ENCODE measurements at places on chromosomes 16 and 17.

DNA sequence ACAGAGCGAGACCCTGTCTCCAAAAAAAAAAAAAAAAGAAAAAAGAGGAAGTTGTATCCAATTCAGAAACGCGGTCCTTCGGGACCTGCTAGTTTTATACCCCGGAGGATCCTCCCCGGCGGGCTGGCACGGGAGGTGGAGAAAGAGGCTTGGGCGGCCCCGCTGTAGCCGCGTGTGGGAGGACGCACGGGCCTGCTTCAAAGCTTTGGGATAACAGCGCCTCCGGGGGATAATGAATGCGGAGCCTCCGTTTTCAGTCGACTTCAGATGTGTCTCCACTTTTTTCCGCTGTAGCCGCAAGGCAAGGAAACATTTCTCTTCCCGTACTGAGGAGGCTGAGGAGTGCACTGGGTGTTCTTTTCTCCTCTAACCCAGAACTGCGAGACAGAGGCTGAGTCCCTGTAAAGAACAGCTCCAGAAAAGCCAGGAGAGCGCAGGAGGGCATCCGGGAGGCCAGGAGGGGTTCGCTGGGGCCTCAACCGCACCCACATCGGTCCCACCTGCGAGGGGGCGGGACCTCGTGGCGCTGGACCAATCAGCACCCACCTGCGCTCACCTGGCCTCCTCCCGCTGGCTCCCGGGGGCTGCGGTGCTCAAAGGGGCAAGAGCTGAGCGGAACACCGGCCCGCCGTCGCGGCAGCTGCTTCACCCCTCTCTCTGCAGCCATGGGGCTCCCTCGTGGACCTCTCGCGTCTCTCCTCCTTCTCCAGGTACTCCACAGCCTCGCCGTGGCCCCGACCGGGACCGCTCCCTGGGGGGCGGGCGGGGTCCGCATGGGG is at the start of gene CDH3:
CDH3 (plus strand) TSS at position 596 of the 779 bp plus-strand sequence; CDS start at position 666, 70 bp downstream.
- peak; percentile 68 for DNase-seq

DNA sequence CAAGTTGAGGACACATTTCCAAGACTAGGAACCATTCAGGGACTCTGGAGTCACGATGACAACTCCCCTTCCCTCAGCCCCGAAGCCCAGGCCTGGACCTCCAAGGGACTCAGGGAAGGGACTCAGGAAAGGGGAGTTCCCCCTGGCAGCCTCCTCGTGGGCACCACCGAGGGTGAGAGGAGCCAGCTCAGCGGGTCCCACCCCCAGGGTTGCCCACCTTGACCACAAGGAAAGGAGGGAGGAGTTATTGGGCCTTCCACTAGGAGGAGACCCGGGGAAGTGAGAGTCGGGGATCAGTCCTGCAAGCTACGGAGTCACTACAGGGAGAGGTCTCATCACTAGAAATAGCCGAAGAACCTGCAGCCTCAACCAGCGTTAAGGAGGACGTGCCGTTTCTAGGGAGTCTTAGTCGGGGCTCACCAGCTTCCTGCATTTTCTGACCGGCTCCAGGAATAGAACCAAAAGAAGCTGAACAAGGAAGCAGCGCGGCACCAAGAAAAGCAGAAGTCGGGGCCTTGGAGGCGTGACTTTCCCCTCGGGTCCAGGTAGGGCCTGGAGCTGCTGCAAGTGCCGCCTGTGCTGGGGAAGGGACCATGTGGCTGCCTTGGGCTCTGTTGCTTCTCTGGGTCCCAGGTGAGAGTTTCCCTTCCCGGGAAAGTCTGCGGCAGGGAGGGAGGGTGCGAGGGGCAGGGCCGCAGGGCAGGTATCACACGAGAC is at the start of gene CD300A:
CD300A (plus strand) TSS at position 524 of the 717 bp plus-strand sequence; CDS start at position 594, 70 bp downstream.
- no peak for DNase-seq

DNA sequence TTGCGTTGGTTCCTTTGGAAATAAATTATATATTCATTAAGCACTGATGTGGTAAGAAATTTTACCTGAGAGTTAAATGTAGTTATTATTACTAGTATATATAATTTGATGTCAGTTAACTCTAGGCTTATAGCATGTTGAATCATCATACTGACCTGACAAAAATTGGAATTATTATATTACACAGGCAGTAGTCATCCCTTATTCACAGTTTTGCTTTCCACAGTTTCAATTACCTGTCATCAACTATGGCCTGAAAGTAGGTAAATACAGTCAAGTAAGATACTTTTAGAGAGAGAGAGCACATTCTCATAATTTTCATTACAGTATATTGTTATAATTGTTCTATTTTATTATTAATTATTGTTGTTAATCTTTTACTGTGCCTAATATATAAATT is 1074.7 kb downstream of the CDH11 start:
- no peak for DNase-seq

DNA sequence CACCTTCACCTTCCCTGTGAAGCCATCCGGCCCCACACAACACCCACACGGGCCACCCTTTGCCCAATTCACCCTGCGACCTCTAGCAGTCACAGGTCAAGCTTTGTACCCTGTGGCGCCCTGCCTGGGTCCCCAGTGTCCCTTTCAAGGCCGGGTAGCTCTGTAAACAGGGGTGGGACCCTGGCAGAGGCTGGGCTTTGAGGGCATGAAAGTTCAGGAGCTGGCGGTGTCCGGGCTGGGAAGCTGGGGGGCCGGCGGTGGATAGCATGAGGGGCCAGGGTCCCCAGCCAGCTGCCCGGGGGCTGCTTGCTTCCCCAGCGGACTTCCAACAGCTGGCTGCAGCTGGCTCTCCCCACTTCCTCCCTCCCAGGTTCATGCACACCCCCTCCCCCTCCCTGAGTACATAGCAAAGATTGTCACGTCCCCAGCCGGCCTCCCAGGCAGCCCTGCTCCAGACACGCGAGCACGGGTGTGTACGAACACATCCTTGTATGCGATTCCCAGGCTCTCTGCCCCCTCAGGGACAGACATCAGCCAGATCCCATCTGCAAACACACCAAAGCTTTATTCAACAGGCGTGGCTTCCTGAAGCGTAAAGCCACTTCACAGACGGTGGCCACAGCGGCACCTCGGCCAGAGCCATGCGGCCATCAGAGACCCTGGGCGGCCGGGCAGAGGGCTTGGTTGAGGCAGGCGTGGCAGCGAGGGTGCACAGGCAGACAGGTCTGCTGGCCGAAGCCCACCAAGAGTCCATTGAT is 8.2 kb downstream of the NTHL1 start:
- no peak for DNase-seq

- DNase-seq, result no peak
Observed at GRCh38 chr16:83792391-83792790, 15.4 kb upstream of the HSBP1 start.

GRCh38 chr17:28940142-28940541 is 11.2 kb downstream of the PHF12 start:
- DNase-seq, result no peak

DNA sequence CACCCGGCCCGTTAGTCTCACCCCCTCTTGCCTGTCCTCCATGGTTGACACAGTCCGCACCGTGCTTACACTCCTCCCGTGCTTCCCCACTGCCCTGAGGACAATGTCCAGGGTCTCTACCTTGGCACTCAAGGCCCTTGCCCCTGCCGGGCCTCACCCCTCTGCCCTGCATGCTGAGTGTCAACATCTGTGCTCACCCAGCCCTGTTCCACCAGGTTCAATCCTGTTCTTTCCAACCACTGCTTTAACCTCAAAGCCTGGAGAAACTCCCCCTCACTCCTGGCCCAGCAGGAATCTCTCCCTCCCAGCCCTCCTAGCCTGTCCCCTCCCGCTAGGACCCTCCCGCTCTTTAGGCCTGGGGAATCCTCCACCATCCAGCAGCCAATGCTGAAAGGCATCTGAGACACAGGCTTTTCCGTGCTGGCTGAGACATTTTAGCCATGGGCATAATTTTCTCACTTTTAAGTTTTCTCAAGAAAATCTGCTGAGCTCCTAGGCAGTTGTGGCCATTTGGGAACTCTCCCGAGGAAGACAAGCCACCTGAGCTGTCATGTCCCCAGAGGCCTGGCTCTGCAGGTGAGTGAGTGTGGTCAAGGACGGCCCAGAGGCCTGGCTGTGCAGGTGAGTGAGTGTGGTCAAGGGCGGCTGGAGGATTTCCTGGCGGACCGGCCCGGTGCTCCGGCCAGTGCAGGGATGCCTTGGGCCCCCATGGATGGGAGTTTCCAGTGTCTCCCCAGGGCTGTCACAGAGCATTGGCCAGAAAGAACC is 10.8 kb upstream of the P2RX1 start:
- DNase-seq, result no peak

GRCh38 chr16:56013962-56014552 is 138.9 kb upstream of the CES5A start:
- DNase-seq, result no peak

GRCh38 chr16:79902351-79902750 is 301.8 kb upstream of the MAF start:
- DNase-seq, result no peak

DNA sequence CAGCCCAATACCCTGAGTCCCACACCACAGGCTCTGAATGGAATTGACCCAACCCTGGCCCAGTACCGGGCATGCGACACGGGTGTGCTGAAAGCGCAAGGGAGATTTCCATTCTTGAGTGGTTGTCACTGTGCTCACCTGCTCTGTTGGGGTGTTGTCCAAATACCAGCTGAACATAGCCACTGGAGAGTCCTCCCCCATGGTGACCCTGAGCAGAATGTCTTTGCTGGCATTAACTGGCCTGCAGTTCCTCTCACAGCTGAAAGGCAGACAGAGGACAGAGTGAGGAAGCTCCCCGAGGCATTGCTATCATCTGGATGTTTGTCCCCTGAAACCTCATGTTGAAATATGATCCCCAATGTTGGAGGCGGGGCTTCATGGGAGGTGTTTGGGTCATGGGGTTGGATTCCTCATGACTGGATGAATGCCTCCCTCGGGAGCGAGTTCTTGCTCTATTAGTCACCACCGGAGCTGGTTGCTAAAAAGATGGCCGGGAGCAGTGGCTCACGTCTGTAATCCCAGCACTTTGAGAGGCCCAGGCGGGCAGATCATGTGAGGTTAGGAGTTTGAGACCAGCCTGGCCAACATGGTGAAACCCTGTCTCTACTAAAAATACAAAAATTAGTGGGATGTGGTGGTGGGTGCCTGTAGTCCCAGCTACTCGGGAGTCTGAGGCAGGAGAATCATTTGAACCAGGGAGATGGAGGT is 57.3 kb upstream of the BCO1 start:
- peak; percentile 19 for DNase-seq

DNA sequence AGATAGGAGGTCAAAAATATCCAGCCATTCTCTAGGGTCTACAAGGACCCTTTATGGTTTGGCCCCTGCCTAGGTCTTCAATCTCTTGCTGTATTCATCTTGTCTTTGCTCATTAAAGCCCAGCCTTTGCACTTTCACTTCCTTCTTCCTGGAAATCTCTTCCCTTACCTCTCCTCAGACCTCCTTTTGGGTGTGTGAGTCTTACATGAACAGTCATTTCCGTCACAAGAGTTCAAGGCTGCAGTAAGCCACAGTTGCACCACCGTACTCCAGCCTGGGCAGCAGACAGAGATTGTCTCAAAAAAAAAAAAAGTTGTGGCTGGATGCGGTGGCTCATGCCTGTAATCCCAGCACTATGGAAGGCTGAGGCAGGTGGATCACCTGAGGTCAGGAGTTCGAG is 6.0 kb upstream of the ATP1B2 start:
- DNase-seq, result no peak

DNA sequence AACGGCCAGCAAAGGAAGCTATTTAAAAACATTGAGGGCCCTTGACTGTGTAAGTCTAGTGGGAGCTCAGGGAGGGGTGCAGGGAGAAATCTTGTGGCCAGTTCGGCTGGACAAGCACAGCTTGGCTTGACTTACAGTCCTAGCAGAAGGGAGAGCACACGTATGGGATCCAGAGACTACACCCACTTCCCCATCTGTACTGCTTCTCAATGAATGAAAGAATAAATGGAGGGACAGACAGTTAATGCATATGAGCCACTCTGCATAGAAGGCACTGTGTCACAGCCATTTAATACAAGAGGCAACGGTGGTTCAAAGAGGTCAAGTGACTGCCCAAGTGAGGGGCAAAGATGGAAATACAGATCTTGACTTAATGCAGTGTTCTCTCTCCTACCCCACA is 15.5 kb downstream of the GTF3C1 start:
- no peak for DNase-seq

- DNase-seq, result no peak
Observed at GRCh38 chr16:79451196-79451816, 149.2 kb downstream of the MAF start.

GRCh38 chr16:79265196-79265595 is 335.3 kb downstream of the MAF start:
- no peak for DNase-seq

DNA sequence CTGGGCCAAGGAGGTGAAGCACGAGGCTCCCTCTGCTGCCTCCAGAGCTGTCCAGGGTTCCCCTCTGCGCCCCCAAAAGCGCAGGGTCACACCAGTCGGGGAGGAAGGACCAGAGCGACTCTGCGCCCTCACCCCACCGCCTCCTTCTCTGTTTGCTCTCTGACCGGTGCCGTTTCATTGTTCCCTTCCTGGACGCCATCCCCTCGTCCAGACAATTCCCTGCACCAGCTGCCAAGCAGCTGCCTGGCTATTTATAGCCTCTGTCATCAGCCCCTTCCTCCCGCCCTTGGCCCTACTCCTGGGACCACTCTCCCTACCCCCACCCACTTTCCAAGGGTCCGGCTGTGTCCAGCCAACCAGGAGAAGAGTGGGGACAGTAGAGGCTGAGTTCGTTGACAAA is 68.8 kb upstream of the CREBBP start:
- DNase-seq, result no peak

- peak; percentile 52 for DNase-seq
Observed at GRCh38 chr16:71610936-71611871, 14.8 kb upstream of the MARVELD3 start.

DNA sequence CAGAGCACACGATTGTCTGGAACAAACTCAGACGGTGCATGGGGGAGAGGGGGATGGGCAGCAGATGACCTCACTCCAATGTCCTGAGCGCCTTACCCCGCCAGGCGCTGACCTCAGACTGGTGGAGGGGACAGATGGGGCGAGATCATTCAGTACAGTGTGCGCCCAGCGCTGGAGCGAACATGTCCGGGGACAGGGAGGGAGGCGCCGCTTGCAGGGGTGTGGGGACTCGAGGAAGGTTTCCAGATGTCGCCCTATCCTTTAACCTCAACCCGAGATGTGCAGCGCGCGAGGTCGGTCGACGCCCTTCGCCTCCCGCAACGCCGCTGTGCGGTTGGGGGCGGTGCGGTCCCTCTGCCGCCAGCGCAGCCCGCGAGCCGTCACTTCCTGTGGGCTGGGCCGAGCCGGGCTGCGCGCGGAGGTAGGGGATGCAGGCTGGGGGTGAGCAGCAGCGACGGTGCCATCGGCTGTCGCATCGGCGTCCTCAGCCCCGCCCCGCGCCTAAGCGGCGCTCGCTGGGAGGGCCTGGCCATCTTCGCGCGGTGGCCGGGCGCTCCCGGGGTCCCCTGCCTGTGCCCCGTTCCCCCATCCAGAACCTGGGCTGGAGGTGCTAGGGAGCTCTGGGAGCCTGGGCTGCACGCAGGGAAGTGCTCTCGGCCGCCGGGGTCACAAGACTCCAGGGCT is 5.3 kb upstream of the CDR2L start:
- peak; percentile 39 for DNase-seq

Data from NCI-H526 treated with DMSO at 0.1 percent for 48 hours (cell line).